ENCODE measurements at places on chromosomes 1 and 21.
A peak's percentile ranks its signal among the peaks of the same experiment; 100 is the strongest.

- DNase-seq = no peak
Observed at GRCh38 chr1:7705048-7705907, 65.8 kb upstream of the VAMP3 start.

GRCh38 chr1:205435578-205436573 is 14.0 kb upstream of the LEMD1 start:
- no peak for DNase-seq

- DNase-seq = no peak
Observed at GRCh38 chr1:2180297-2181245, 14.0 kb downstream of the FAAP20 start.

DNA sequence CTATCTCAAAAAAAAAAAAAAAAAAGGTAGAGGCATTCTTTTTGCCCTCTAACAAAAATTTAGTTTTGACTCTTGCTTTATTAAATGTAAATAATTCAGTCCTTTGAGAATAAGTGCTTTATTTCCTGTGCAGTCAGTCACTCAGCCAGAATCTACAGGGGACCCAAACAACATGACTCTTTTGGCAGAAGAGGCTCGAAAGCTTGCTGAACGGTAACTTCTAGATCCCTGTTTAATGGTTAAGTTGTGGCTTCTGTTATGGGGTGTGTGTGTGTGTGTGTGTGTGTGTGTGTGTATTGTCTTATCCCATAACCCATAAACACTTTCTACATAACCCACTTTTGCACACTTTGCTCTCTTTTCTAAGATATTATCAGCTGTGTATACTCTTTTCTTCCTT is 54.9 kb upstream of the LAMC2 start:
- DNase-seq = no peak

- no peak for DNase-seq
Observed at GRCh38 chr1:229003233-229004031, 267.5 kb upstream of the RAB4A start.

DNA sequence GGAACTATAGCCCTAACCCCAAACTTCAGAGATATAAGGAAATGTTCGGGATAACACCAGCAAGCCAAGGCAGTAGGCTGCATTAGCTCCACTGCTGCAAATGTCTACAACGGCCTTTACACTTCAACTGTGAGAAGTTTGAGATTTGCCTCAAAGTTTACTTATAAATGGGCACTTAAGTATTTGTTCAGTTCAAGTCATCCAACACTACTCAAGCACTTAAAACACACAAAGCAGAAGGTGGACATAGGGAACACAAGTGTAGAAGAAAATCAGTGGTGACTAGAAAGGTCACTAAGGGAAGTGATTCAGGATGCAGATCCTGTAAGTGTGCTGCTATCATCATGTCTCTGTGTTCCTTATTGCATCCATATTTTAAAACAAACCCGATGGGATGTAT is 220.6 kb downstream of the SLC45A1 start:
- no peak for DNase-seq

- no peak for DNase-seq
Observed at GRCh38 chr1:52641307-52641706, 8.3 kb downstream of the SHISAL2A start.

DNA sequence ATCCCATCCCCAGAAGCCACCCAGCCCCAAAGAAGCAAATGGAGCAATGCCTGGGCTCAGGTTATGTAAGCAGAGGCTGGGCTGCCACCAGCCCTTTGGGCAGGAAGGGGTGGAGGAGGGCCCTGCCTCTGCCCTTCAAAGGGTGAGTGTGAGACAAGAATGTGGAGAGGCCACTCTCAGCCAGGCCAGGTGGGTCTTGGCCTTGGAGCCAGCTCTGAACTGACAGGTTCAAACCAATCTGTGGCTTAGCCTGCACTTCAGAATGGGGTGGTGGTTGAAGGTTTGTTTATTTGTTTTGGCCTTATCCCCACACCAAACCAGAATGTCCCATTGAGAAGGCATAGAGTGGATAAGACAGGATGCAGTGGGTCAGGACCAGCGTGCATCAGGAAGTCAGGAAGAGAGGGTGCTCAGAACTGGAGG is 29.8 kb downstream of the C1orf116 start:
- no peak for DNase-seq

DNA sequence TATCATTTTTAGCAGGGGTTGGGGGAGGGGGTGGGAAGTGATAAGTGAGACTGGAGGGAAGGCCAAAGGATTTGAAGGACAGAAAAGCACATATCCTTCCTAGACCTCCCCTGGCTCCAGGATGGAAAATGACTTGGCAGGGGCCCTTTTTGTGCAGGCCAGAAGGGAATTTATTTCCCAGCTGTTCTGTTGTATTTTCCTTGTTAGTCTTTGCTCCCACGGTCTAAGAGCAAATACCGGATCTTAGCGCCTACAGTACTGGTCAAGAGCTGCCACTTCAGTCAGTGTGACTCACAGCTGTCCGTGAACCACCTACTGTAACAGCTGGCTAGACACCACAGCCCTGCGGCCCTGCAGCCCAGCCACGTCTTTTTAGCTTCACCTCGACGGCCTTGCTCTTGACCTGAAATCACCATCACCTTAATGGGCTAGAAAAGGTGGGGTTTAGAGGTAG is 51.0 kb upstream of the ERRFI1 start:
- no peak for DNase-seq

GRCh38 chr1:150561974-150562445 is 12.8 kb downstream of the ADAMTSL4 start:
- peak; percentile 96 for DNase-seq

GRCh38 chr1:207128336-207128921 is 24.4 kb downstream of the C4BPA start:
- no peak for DNase-seq
